Osteocyte (in vitro differentiated cells): ENCODE measurements at places on chromosomes 16 and 17. TPM values are rescaled to one million over a fixed set of nuclear protein-coding genes. Genes with fewer than 3 reads are reported as not detected.

SPEM1 gene
- total RNA-seq = not detected in 2 replicates

CBLN1 gene
- total RNA-seq = not detected in 2 replicates

ZNF385C gene
- 0.16 TPM in 1 of 2 replicates, not detected in the other for total RNA-seq

MPP3 gene
- total RNA-seq = 5.9 and 6.1 TPM in 2 replicates

DNA sequence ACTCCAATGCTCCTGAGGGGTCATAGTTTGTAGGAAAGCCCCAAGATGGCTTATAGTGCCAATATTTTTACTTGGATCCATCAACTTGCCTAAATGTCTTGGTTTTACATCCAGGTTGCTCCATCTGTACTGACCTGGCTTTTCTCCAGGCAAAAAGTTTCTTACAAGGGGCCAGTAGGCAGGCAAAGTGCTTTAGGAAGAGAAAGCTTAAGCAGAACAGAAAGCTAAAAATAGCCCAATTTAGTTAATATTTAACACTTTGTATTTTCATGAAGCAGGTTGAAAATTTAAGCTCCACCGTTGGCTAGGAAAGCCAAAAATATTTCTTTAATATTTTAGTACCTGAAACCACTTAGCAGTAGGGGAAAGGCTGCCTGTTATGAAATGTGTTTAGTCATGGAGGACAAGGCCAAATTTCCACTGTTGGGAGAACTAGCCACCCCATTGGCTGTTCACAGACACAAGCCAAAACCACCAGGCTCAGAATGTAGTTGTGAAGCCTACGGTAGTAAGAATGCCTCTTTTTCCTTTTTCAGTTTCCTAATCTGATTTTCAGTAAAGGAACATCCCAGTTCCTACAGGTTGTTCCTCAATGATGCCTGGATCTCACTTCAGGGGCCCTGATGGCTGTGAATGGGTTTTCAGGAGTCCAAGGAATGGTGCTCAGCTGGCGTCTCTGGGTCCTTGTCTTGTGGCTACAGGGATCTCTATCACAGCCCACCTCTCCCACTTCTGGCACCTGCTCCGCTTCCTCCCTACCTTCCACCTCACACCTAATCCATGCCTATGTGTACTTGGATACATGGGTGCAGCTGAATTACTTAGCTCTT is 324.8 kb downstream of the PMP22 start:
- H3K4me1 ChIP-seq = peaks cover 30% of the 10 kb centered on the region
- H3K27me3 ChIP-seq = no peaks in the 10 kb centered on the region
- H3K4me3 ChIP-seq = no peak overlapping the region
- no peak overlapping the region for H3K27ac ChIP-seq

DNA sequence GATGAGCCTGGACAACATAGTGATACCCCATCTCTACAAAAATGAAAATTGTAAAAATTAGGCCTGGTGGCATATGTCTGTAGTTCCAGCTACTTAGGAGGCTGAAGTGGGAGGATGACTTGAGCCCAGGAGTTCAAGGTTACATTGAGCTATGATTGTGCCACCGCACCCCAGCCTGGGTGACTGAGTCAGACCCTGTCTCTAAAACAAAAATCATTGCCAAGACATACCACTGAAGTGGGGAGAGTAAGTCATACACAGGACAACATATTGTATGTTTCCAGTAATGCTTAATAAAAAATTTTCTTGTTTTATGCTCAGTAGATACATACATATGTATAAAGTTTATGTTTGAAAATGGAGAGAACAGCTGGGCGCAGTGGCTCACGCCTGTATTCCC is 39.2 kb downstream of the NDE1 start:
- H3K27me3 ChIP-seq = no peaks in the 10 kb centered on the region
- peaks cover 18% of the 10 kb centered on the region for H3K4me1 ChIP-seq
- no peak for DNase-seq

- H3K27me3 ChIP-seq = no peaks in the 10 kb centered on the region
- peak overlapping the region; percentile 99 for H3K4me3 ChIP-seq
- peaks cover 60% of the 10 kb centered on the region for H3K4me1 ChIP-seq
- DNase-seq = no peak
Observed at GRCh38 chr17:21039839-21040575, 2.8 kb downstream of the USP22 start.

DNA sequence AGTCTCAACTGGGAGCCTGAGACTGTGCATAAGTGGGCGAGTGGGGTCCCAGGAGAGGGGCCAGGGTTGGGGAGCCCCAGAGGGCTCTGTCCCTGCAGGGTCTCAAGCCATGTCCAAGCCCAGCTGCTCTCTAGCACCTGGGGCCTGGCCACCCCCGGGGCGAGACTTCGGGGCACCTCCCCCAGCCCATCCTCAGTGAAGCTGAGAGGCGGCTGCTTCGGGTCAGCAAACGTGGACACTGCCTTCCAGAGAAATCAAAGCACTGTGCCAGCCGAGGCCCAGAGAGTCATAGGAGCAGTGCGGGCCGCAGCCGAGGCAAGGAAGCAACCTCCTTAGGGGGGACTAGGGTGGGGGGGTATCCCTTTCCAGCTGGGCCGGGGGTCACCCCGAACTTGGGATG is 77.5 kb downstream of the ENGASE start:
- no peaks in the 10 kb centered on the region for H3K36me3 ChIP-seq
- no peaks in the 10 kb centered on the region for H3K4me1 ChIP-seq
- H3K4me3 ChIP-seq = no peak overlapping the region
- no peak overlapping the region for H3K27ac ChIP-seq
- H3K27me3 ChIP-seq = peaks cover 5% of the 10 kb centered on the region

DNA sequence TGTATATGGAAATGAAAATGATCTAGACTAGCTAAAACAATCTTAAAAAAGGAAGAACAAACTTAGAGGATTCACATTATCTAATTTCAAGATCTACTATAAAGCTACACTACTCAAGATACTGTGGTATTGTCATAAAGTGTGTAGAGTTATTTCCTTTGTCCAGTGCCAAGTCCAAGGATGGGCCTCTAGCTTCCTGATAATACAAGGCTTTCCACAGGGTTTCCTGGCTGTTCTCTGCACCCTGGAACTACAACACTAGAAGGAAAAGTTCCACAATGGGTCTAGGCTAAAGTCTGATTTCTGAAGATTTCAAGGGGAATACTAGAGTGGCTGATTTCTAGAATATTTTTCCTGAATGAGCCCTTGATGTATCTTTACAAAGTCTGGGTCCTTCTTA is 34.2 kb downstream of the TBC1D3B start:
- H3K4me1 ChIP-seq = no peaks in the 10 kb centered on the region
- no peak for DNase-seq
- no peak overlapping the region for H3K4me3 ChIP-seq
- H3K27me3 ChIP-seq = peaks cover 37% of the 10 kb centered on the region
- H3K36me3 ChIP-seq = no peaks in the 10 kb centered on the region
